Pancreas (tissue), 10 donors: ENCODE measurements at places on chromosomes 16 and 17. TPM values are rescaled to one million over a fixed set of nuclear protein-coding genes. Genes with fewer than 3 reads are reported as not detected.

Gene EPOP
- polyA plus RNA-seq, result 0.49 TPM

Gene DHX58
- polyA plus RNA-seq, result 22.8 TPM

Gene SSTR5
- polyA plus RNA-seq, result 1.2 TPM

DNA sequence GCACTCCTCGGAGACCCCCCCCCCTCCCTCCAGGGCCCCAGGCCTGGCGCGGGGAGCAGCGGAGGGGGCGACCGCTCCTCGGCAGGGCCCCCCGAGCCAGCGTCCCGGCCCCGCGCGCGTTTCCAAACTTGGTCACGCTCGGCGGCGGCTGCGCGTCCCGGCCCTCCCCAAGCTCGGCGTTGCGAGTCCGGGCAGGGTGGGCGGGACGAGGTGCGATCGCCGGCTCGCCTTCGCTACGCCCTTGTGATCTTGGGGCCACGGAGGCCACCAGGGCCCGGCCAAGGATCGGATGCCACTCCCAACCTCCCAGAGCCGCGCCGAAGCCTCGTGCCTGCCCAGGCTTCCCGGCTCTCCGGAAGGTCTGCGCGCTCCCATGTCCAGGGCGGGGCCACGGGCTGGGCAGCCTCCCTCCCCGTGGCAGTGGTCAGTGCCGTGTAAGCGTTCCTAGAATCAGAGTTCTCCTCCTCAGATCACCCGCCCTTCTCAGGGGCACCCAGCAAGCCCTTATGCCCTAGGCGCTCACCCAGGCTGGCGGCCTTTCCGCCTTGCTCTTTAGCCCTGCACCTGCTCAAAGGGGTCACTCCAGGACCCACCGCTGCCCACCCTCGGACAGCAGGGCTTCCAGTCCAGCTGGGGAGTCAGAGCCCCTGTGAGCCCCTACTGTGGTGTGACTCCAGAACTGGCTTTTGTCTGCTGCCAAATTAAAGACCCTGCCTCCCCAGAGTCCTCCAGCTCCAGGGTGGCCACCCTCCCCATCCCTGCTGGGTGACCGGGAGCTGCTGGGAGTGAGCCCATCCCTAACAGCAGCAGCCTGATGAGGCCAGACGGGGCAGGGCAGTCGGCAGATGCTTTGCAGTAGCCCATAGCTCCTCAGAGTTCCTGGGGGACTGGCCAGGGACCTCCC is 12.2 kb upstream of the MRPS23 start:
- peak; percentile 53 for DNase-seq

Gene HP
- 1.5 TPM for polyA plus RNA-seq

DNA sequence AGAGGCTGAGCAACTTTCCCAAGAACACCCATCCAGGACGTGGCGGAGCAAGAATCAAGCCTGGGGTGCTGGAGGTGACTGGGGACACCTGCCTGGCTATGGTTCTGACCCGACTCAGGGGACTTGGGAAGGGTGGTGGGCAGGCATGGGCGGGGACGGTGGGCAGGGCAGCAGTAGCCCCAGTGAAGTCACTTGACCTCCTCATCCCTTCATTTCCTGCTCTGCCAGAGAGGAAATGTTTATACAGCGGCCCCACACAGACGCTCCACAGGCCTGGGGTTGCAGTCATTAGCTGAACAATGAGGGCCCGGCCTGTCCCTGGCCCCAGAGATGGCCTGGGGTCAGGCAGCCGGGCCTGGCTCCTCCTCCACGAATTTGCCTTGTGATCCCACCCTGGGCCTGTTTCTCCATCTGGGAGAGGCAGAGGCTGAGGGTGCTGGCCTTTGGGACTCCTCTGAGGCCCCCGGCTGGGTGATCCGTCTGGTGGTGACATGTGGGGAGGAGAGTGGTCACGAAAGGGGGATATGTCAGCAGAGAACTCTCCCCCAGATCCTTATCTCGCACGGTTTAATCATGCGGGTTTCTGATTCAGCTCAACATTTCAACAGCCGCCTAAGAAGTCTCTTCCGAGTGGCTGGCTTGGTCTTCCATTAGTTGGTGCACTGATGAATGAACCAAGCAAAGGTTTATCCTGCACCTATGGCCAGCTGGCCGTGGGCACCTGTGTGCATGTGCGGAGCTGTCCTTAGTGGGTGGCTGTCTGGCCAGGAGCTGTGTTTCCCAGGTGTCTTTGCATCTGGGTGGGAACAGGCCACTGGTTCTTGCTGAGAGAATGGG is 175.9 kb downstream of the IRF8 start:
- DNase-seq, result peak; percentile 42

DNA sequence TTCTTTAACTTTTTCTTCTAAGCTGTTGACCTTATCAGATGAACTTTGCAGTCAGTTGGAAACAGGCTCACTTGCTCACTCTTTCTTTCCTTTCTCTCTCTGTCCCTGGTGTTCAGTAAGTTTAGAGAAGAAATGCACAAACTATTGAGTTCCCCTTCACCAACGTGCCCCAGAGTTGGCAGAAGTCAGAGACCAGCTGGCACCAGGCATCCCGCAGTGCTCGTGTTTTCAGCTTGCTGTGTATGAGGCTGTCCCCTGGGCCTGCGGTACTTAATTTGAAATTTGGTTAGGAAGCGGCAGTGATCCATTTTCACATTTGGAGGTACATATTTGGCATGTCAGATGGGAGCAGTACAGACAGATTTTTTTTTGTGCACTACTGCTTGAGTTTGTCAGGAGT is 258.6 kb downstream of the SNX29 start:
- no peak for DNase-seq

- no peak for DNase-seq
These were observed 204.9 kb upstream of the KCNJ16 start for GRCh38 chr17:69870091-69870530.

DNA sequence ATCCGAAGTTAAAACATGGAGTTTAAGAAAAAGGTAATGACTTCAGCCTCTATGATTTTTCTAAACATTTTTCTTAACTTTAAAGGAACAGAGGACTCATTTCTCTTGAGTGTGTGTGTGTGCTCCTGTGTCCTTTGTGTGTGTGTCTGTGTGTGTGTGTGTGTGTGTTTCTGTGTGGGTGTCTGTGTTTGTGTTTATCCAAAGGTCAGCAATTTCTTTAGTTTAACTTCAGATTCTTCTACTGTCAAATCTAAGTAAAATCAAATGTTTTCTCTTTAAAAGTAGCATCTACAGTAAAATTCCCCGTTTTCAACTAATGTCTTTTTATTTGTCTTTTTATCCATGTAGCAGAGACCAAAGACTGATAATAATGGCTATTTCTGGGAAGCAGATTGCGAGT is 31.8 kb downstream of the HSBP1 start:
- DNase-seq, result no peak

Gene KRT33A
- polyA plus RNA-seq, result not detected

Gene SHPK
- polyA plus RNA-seq, result 7.4 TPM

DNA sequence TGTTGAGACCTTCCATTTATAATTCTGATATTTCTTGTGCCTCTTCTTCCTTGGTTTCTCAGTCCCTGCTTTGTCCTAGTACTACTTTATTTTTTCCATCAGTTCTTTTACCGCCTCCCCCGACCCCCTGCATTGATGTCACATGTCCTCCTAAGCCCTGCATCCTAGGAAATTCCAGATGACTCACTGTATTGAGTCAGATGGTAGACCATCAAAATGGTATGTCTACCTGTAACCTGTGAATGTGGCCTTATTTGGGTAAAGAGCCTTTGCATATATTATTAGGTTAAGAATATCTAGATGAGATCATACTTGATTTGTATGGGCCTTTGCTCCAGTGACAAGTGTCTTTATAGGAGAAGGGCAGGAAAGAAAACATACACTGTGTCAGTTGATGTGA is 515.3 kb upstream of the CA10 start:
- DNase-seq, result no peak

Gene NPB
- polyA plus RNA-seq, result 0.34 TPM

GRCh38 chr16:57679767-57680482 is 11.8 kb downstream of the ADGRG3 start:
- DNase-seq, result no peak

DNA sequence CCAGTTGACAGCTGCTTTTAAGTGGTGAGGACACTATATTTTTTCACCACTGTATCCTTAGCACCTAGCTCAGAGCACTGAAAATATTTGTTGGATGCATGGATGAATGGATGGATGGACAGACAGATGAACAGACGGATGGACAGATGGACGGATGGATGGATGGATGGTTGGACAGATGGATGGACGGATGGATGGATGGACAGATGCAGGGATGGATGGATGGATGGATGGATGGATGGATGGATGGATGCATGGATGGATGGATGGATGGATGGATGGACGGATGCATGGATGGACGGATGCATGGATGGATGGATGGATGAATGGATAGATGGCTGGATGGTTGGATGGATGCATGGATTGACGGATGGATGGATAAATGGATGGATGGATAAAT is 12.4 kb upstream of the SLC5A11 start:
- DNase-seq, result no peak

GRCh38 chr17:80133626-80133970 is 13.3 kb downstream of the EIF4A3 start:
- no peak for DNase-seq

GRCh38 chr17:6098050-6098822 is 28.1 kb downstream of the WSCD1 start:
- no peak for DNase-seq

DNA sequence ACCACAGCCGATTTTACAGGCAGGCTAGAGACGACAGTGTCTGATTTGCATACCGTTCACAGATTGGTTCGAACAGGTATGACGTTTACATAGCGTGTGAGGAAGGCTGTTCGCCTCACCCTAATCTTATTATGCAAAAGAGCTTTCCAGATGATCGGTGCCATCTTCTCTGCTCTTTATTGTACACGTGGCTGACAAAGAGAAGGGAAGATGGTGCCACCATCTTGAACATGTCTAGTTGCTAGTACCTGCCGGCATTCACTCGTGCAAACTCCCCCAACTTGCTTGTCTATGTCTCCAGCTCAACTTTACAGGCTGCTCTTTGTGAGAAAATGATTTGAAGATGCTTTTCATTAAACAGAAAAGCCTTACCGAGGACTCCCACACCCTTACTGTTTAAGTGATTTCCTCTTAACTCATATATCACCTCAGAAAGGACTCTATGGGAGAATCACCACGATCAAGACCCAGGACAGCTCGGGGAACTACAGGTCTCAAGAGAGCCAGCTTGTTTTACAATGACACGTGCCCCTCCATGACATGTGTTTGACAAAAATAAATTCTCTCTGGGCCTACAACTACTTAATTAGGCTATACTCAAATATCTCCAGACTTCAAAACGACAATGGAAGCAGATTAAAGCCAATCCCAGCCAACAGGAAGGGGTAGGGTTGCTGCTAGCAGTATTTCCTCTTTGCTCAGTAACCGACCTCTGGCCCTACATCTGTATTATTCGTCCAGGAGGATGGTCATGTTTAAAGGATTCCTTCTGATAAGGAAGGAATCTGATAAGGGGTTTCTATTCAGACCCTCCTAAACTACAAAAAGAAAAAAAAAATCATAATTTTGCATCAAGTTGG is 480.6 kb downstream of the TMEM114 start:
- no peak for DNase-seq

DNA sequence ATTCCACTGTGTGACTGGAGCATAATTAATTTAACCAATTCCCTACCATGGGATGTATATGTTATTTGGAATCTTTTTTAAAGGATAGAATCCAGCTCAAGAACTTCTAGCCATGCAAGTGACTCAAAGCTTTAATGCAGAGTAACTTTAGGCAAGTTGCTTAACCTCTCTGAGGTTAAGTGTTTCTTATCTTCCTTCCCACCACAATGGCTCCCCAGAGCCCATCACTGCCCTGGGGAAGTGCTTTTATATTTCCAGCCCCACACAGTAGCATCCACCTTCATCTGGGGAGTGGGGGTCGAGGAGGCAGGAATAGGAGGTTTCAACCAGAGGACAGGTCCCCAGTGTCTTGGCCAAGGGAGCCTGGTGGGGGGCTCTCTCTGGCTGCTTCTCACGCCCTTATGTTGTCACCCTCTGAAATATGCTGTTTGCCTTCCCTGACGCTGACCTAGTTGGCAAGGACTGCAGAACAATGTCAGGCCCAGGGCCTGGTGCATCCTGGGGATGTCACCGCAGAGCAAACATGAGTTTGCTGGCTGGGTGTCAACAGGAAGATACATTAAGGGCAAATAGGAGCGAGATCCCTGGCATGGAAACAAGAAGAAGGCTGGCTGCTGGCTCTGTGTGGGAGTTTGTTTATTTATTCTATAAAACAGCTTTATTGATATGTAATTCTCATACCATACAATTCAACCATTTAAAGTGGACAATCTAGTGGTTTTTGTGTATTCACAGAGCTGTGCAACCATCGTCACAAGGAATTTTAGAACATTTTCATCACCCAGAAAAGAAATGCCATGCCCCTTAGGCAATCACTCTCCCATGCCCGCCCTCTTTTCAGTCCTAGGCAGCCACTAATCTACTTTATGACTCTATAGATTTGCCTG is 46.6 kb upstream of the WSB1 start:
- peak; percentile 68 for DNase-seq

GRCh38 chr17:75340631-75341030 is 51.4 kb upstream of the SLC25A19 start:
- DNase-seq, result no peak

DNA sequence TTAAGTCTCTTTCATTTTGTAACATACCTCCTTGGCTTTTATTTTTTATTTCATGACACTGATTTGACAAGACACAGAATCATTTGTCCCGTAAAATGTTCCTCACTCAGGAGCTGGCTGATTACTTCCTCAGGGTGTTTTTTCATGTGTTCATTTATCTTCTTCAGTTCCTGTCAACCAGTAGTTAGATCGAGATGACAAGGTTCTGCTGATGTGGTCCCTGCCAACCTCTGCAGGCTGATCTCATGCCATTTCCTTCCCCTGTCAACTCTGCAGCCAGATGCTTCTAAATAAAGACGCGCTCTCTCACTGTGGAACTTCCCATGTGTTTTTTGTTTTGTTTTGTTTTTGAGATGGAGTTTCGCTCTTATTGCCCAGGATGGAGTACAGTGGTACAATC is 8.1 kb upstream of the CXCL16 start:
- DNase-seq, result no peak
